ENCODE measurements at places on chromosomes 1 and 21. TPM values are rescaled to one million over a fixed set of nuclear protein-coding genes. Genes with fewer than 3 reads are reported as not detected.

Gene FDPS
- 319 TPM for total RNA-seq

Gene KRTAP13-4
- total RNA-seq, result not detected

Gene SPRR3
- not detected for total RNA-seq

Gene SEMA4A
- 1.8 TPM for total RNA-seq

Data from activated T-helper 17 cell treated with anti-CD3 and anti-CD28 coated beads, Interleukin-2, amount 50 U/mL, for 72 hours (primary cell).